Left renal pelvis (tissue), 4 donors: ENCODE measurements at places on chromosomes 5 and 9.

GRCh38 chr9:106675780-106676179, 187.2 kb upstream of the ZNF462 start:
- DNase-seq = no peak

DNA sequence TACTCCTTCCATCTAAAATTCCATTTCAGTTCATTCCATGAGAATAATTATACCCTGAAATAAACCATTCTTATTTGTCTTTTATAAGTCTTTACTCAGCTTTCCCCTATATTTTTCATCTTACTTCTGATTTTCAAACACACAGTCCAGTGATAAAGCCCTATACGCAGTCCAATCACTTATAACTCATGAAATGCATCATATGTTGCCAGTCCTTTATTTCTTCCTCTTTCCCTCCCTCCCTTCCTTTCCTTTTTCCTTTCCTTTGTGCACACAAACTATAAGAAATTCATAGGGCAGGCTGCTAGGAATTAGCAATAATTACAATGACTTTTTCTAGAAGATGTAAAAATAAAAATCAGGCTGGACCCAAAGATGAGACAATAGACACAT, 58.8 kb upstream of the RPS23 start:
- DNase-seq = no peak

GRCh38 chr9:83154087-83154736, 91.3 kb upstream of the RASEF start:
- no peak for DNase-seq

- no peak for DNase-seq
Measured at GRCh38 chr9:14941501-14942405, 31.5 kb upstream of the FREM1 start.

- DNase-seq = no peak
Measured at GRCh38 chr5:29547236-29547865, 1646.1 kb upstream of the CDH6 start.

DNA sequence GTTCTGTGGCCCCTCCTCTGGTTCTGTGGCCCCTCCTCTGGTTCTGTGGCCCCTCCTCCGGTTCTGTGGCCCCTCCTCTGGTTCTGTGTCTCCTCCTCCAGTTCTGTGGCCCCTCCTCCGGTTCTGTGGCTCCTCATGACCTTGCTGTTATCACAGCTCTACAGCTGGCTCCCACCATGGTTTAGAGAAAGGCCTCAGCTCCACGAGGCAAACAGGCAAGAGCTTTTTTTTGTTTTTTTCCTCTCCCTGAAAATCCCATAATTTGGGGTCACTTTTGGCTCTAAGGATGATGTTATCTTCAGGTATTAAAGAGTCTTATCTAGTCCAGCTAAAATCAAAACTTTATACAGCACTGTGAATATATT, 31.8 kb downstream of the C5orf15 start:
- no peak for DNase-seq

DNA sequence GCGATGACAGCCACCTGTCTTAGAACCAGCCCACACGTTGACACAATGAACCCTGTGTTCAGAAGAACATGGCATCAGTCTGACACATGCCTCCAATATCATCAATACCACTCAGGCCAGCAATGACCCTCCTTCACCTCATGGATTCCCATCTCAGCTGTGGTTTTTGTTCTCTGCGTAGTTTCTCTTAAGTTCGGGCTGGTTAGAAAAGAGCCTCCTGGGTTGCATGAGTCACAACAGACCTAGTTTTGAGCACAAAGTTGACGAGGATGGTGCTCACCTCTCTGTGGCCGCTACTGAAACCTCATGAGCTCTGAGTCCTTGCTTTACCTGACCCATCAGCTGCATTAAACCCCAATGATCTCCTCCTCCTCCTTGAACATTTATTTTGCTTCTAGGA, 299.9 kb downstream of the SPOCK1 start:
- DNase-seq = no peak

GRCh38 chr5:139912804-139913203, 117.2 kb downstream of the PSD2 start:
- DNase-seq = no peak

DNA sequence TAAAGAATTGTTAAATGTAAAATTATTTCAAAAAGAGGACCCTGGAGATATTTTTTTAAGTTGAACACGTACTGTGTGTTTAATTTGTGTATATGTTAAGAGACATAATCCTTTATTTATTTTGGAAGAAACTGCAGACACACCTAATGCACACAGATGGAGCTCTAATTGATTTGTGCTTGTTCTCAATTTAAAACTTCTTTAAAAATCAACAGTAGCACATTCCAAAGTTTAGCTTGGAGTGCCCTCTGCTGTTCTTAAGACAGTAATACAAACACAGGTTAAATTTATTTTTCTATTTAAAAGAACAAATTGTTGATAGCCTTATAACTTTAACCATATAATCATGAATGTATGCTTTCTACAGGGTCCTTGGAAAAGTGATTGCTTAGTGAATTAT, 277.6 kb upstream of the ADAMTS16 start:
- DNase-seq = no peak

- DNase-seq = no peak
Measured at GRCh38 chr5:94310833-94311232, 307.6 kb downstream of the KIAA0825 start.

DNA sequence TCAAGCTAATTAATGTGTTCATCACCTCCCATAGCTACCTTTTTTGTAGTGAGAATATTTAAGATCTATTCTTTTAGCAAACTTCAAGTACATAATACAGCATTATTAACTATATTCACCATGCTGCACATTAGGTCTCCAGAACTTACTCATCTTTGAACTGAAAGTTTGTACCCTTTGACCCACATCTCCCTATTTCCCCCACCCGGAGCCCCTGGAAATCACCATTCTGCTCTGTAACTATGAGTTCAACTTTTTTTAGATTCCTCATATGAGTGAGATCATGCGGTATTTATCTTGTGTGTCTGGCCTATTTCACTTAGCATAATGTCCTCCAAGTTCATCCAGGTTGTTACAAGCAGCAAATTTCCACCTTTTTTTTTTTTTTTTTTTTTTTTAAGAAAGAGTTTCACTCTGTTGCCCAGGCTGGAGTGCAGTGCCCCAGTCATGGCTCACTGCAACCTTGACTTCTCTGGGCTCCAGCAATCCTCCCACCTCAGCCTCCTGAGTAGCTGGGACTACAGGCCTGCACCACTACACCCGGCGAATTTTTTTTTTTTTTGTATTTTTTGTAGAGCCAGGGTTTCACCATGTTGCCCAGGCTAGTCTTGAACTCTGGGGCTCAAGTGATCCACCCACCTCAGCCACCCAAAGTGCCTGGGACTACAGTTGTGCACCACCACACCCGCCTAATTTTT, 100.4 kb upstream of the SAP30L start:
- no peak for DNase-seq

DNA sequence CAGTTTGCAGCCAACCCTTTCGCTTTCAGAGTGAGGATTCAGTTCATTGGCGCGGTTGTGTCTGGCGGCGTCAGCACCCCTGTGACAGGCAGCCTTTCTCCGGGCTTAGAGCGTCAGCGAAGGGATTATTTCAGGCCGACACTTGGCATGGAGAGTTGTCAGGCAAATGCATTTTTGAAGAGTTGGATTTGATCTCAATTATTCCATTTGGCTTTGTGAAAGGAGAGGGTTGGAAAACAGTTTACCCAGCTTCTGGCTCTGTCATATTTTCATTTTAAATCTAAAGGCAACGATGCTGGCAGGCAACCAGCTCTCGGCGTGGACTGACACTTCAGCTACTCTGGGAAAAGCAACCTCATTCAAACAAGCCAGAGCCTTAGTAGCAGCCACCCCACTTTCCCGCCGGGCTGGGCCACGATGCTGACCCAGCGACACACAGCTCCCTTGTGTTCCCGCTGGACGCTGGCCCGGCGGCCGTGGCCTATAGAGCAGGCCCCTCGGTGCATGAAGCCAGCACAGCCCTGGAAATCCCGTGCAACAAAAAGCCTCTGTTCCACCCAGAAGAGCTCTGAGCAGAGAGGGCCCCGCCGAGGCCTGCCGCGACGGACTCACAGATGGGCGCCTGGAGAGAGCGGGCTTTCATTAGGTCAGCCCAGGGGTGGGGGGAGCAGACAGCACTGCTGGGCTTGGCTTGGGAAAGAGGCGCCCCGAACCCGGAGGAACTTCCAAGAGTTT, 28.9 kb upstream of the LPCAT1 start:
- DNase-seq = no peak

DNA sequence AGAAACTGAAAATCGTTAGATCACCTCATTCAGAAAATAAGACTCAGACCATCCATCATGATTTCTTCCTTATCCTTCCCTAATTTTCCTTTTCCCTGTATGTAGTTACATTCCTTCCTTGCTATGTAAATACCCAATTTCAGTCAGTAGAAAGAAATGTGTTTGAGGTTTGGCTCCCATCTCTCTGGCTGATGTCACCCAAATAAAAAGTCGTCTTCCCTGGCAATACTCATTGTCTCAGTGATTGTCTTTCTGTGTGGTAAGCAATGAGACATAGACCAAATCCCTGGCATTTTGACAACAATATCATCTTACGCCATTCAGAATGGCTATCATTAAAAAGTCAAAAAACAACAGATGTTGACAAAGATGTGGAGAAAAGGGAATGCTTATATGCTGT, 303.9 kb upstream of the EDIL3 start:
- DNase-seq = no peak

DNA sequence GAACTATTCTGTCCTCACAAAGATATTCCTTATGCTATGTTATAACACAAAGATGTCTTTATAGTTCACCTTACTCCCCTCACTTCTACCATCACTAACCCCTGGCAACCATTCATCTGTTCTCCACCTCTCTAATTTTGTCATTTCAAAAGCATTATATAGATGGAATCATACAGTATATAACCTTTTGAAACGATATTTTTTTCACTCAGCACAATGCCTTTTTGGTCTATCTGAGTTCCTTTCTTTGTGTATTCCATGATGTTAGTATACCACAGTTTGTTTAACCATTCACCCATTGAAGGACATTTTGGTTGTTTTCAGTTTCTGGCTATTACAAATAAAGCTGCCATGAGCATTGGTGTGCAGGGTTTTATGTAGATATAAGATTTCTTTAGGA, 35.8 kb upstream of the STOM start:
- DNase-seq = no peak

DNA sequence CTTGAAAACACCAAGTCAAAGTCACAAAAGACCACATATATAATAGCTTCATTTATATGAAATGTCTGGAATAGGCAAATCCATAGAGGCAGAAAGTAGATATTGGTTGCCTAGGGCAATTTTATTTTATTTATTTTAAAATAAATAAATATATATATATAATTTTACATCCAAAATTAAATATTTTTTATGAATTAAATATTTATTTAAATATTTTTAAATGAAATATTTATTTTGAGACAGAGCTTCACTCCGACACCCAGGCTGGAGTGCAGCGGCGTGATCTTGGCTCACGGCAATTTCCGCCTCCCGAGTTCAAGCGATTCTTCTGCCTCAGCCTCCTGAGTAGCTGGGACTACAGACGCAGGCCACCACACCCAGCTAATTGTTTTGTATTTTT, 58.9 kb upstream of the ATG10 start:
- DNase-seq = no peak

DNA sequence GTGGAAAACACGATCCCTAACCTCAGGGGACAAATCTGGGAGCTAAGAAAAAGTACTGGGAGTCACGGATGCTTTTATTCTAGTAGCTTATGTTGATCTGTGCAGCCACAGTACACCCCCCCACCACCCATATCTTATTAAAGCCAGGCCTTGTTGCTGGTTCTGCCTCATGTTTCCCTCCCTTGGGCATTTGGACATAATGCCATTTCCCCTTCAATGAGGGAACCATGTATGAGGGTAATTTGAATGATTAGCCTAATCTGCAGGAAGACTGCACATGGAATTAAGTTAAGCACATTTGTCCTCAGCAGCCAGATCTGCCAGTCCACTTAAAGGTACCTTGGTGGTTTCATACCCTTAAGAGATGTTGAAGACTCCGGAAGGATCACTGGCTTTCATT, 102.0 kb downstream of the ARHGAP26 start:
- no peak for DNase-seq

GRCh38 chr5:146249801-146250200, 46.4 kb downstream of the RBM27 start:
- no peak for DNase-seq

- DNase-seq = no peak
Measured at GRCh38 chr5:158286827-158287226, 427.9 kb upstream of the CLINT1 start.

- no peak for DNase-seq
Measured at GRCh38 chr9:89874351-89875321, 269.8 kb downstream of the GADD45G start.

DNA sequence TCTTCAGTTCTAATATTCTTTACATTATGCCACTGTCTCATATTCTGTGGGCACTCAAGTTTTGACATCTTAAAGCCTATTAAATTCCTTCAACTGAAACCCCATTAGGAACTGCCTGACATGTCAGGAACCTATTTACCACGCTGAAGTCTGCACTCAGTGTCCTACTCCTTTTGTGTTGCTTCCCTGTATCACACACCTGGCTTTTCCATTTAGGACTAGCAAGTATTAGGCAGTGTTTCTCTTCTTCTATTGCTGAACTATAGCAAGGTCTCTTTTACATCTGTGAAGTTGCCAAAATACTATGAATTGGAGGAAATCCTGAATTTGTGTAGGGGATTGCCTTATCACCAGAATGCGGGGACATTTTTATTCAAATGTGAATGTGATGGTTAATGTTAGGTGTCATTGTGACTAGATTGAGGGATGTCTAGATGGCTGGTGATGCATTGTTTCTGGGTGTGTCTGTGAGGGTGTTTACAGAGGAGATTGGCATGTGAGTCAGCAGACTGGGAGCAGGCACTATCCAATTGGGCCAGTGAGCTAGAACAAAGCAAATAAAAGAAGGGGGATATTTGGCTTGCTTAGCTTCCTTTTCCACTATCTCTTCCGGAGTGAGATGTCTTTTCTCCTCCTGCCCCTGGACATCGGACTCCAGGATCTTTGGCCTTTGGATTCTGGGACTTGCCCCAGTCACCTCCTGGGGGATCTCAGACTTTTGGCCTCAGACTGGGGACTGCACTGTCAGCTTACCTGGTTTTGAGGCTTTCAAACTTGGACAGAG, 21.2 kb upstream of the VCAN start:
- DNase-seq = no peak

- no peak for DNase-seq
Measured at GRCh38 chr9:89417832-89418473, 80.0 kb downstream of the SEMA4D start.

DNA sequence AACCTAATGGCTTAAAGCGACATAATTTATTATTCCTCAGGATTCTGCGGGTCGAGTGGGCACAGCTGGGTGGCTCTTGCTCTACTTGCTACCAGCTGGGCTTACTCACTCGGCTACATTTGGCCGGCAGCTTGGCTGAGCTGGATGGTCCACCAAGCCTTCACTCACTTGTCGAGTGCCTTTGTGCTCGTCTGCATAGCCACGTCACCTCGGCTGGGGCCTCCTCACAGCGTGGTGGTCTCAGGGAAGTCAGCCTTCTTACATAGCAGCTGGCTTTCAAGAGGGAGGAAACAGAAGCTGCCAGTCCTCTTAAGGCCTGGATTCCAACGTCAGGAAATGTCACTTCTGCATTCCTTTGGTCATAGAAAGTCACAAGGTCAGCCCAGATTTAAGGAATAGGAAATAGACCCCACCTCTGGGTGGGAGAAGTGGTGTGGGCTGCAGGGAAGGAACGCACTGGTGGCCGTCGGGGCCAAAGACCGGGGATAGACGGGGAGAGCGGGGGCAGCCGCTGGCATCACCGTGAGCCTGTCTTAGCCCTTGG, 75.1 kb upstream of the RUFY1 start:
- no peak for DNase-seq
